ENCODE measurements at places on chromosomes 5 and 9.

DNA sequence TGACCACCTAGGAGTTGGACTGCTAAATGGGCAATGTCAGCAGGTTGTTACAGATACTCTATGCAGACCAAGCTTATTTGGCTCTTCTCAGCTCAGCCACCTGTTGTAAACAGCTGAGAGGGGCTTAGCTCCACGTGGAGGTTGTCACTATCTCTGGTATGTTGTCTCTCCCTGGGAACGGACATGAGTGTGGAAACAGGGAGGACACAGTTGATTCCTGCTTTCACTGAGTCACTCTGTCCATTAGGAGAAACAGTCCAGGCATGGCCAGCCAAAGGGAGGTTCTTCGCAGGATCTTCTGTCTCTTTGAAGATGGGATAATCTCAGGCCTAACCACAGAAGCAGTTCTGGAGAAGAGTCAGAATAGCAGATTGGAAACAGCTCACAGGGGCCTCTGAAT lies 121.2 kb downstream of the PALM2AKAP2 start:
- DNase-seq: no peak

DNA sequence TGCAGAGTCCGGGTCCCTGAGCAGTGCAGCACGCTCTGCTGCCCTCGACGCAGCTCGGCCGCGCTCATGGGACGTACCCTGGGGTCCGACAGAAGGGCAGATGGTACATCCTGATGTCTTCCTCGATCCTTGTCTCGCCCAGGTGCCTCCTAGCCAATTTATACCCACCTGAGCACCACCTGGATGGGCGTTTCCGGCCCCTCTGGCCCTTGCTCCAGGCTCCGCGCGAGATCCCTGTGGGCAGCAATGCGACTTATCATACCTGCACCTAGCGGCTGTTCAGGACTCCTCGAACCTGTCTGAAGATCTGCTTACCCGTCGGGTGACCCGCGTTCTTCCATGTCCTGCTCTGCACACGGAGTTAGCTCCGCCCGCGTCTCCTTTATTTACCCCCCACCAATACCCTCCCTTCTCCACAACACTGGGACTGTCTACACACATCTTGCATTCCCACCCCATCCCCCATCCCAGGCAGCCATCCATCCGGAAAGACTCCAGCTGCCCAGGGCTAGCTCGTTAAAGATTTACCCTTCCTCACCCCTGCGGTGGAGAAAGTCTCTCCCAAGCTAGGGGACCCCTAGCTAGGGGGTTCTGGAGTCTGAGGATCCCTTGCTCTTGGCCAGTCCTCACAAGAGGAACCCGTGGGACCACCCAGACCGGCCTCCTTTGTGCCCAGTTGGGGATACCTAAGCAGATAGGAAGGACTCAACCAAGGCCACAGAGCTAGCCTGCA lies at the start of gene KIF12:
Gene KIF12 (minus strand): TSS at position 357 of the 733 bp plus-strand sequence. CDS start 16 bp downstream, at position 341.
- peak; percentile 53 for DNase-seq

DNA sequence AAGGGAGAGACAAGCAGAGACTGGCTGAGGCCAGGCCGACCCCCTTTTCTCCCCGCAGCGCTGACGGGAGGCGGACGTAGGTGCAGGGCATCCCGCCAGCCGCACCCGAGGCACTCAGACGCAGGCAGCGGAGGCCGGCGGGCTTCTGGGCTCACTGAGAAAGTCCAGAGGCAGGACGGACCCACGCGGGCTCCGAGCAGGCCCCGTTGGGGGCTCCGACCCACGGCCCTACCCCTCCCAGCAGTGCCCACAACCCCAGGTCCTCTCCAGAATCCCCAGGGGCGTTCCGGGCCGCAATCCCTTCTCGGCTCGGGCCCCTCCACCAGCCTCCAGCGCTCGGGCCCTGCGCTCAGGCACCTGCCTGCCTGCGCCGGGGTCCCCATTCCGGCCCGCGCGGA lies 543 bp downstream of the MTMR12 start:
- peak; percentile 63 for DNase-seq

- no peak for DNase-seq
Observed at GRCh38 chr9:104075801-104076753, 18.0 kb upstream of the SMC2 start.

GRCh38 chr5:121744577-121744976 lies 107.1 kb upstream of the FTMT start:
- no peak for DNase-seq

DNA sequence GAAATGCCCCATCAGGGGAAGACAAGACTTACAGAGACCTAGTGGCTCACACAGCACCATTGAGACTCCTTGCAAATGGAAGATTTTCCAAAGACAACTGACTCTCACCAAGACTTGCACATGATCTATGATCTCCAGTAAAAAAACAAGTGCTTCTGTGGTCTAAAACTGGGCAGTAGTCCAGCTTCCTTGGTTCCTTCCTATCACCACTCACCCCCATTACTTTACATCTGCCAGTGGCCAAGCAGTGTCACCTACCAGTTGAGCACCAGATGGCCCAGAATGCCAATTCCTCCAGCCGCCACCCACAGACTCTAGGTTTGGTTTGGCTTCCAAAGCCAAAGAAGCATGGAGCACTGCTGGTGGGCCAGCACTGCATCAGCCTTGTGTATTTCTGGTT lies 47.7 kb downstream of the SH3TC2 start:
- DNase-seq: no peak

DNA sequence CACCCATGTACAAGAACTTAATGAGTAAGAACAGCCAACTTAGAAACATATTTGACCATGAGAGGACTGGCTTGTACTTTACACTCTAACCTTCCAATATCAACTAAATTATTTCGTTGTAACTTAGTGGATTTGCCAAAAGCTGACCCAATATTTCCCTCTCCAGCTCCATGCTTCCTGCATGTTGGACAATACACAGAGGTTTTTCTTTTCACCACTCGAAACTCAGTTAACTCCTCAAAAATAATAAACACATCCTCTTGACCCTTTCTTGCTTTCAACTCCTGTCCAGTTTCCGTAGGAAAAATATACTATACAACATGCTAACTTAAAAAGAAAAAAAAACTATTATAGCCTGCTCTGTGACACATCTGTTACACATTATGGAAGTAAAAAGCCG lies 188.9 kb downstream of the MPDZ start:
- DNase-seq: no peak

DNA sequence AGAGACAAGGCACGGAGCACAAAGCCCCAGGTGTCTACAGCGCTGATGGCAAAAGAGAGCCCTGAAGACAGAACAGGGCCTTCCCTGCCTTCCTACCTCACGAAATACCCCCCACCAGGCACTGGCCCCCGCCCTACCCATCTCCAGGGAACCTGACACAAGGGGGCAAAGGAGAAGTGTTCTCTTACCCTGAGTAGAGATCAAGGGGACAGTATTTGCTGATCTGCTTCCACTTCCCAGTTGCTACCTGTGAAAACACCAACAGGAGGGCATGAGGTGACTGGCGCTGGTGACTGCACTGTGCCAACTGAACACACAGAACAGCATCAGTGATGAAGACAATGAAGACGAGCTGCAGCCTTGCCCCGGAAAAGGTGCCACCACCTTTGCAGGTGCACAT lies 27.4 kb downstream of the IPPK start:
- no peak for DNase-seq
